ENCODE measurements at places on chromosomes 5 and 9.

- no peak for DNase-seq
Measured at GRCh38 chr9:530681-531080, 310.8 kb upstream of the DMRT1 start.

- DNase-seq: no peak
Measured at GRCh38 chr5:43354774-43355173, 41.6 kb upstream of the HMGCS1 start.

- DNase-seq: no peak
Measured at GRCh38 chr5:18465833-18466681, 831.8 kb downstream of the TAF11L14 start.

GRCh38 chr9:4164356-4164755 lies 135.5 kb downstream of the GLIS3 start:
- DNase-seq: no peak

- DNase-seq: no peak
Measured at GRCh38 chr5:181173027-181173419, 25.6 kb downstream of the OR2V2 start.
